ENCODE measurements at places on chromosomes 5 and 9.

DNA sequence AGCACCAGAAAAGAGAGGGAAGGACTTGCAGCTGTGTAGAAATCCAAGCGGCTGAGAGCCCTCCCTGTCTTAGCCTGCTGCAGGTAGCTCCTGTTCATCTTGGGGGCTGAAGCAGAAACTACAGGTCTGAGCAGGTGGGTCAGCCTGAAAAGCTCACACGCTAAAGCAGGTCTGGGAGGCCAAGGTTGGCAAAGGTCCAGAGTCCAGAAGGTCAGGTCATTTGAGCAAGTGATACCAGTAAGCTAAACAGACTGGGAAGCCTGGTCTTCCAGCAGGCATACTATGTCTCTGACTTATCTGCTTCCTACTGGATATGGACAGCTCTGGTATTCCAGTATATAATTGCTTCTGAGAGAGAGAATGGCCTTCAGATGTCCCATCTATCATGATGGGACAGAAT lies 26.2 kb downstream of the PTCD2 start:
- no peak for DNase-seq

- DNase-seq: no peak
Observed at GRCh38 chr5:127686424-127686823, 16.8 kb upstream of the CCDC192 start.

DNA sequence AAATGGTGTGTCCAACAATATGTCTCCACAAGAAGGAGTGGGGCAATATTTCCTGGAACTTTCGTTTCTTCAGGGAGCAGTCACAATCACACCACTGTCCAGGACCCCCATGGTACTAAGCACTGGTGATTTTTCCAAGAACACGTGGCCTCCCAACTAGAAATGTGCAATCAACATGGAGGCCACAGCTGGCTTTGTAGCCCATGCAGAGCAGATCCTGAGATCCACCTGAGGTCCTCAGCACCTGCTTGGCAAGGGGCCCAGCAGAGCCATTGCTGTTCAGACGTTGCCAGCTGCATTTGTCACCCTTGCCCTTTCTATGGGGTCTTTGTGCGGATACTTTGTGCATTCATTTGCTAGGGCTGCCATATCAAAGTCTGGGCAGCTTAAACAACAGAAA lies 334.5 kb upstream of the IRX4 start:
- DNase-seq: no peak

DNA sequence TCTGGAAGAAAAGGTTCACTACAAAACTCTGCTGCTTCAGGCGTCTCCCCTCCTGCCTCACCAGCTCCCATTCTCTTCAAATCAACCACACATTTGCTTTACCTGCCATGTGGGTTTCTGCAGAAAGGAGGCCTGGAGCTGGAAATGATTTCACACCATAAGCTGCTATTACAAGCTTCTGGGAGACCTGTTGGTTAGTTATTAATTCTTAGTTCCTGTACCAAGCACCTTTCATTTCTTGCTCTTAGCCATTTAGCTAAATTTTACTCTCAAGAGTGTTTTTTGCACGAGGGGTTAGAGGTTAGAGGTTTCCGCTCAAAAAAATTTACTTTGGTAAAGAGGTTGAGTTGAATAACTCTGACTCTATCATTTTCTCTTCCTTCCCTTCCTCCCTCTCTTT lies 70.3 kb downstream of the MAP1B start:
- no peak for DNase-seq

GRCh38 chr5:66356011-66356565 lies 212.0 kb downstream of the SREK1 start:
- DNase-seq: no peak

DNA sequence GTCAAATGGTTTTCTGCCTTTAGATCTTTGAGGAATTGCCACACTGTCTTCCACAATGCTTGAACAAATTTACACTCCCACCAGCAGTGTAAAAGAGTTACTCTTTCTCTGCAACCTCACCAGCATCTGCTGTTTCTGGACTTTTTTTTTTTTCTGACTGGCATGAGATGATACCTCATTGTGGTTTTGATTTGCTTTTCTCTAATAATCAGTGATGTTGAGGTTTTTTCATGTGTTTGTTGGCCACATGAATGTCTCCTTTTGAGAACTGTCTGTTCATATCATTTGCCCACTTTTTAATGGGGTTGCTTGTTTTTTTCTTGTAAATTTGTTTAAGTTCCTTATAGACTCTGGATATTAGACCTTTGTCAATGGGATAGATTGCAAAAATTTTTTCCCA lies 129.2 kb upstream of the PTGER4 start:
- DNase-seq: no peak

GRCh38 chr5:33468775-33469435 lies 28.1 kb downstream of the TARS1 start:
- DNase-seq: no peak

- DNase-seq: no peak
Observed at GRCh38 chr9:126230692-126231091, 95.9 kb upstream of the MVB12B start.

DNA sequence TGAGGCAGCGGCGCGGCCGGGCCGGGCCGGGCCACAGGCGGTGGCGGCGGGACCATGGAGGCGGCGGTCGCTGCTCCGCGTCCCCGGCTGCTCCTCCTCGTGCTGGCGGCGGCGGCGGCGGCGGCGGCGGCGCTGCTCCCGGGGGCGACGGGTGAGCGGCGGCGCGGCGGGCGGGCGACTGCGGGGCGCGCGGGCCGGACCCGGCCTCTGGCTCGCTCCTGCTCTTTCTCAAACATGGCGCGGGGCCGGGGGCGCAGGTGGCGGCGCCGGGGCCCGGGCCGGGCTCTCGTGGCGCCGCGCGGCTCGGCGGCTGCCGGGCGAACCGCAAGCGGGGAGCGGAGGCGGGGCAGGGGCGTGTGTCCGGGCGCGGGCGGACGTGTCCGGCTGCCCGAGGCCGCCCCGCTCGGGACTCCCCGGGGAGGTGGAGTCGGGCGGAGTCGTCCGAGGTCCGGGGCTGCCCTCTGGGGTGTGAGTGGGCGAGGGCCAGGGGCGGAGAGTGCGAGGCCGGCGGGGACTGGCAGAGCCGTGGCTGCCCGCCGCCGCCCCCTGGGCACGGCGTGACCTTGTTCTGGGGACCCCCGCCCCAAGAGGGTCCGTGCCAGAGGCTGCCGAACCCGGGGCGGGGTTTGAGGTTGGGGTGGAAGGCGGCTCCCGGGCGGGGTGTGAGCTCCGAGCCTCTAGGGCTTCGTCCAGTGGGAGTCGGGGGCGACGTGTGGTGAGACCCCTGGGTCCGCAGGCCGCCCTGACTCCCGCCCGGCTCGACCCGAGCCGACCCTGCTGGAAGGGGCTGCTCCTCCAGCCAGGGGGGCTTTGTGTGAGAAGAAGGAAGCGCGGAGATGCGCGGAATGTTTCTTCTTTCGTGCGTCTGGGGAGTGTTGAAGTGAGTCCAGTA lies 485 bp downstream of the TGFBR1 start:
- DNase-seq: peak; percentile 21

DNA sequence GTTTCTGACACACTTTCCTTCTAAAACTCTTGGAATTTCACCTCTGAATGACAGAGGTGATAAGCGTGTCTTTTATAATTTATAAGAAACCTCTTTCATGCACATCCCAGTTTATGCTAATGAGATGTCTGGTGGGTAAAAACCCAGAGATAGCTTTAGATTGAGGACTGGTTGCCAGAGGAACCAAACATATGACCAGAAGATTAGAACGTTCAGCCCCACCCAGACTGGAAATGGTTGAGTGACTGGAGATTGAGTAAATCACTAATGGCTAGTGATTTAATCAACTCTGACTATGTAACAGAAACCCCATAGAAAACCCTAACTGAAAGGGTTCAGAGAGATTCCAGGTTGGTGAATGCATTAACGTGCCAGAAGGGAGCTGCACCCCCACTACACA lies 69.2 kb downstream of the CDH18 start:
- no peak for DNase-seq

DNA sequence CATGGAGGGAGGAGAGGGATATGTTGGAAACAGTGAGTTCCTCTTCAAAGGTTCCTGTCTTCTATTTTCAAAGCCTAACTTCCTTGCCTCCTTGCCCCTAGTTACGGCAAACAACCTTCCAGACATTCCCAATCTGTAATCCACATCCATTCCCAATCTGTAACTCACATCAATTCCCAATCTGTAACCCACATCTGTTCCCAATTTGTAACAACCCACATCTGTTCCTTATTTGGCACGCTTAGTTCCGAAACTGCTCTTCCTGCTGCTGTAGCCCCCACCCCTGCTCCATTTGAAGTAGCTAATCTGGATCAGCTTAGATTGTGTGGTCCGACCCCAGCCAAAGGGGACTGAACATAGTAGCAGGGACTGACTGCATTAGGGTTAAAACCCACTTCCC lies 23.9 kb upstream of the IDNK start:
- no peak for DNase-seq

DNA sequence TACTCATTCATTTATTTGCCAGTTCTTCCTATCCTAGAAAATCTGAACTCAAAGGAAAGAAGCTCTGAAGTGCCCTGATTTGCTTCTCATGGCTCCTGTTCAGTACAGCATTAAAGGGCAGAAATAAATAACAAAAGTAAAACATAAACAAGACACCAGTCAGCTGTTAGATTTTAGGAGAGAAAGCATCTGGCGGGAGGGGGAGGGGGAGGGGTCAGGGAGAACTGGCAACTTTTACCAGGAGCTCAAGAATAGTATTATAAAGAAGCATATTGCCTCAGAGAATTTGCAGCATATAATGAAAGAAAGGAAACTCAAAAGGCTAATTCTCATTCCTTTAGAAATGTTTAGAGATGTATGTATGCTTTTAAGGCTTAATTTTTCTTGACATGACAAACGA lies 68.1 kb downstream of the SEMA6A start:
- no peak for DNase-seq

DNA sequence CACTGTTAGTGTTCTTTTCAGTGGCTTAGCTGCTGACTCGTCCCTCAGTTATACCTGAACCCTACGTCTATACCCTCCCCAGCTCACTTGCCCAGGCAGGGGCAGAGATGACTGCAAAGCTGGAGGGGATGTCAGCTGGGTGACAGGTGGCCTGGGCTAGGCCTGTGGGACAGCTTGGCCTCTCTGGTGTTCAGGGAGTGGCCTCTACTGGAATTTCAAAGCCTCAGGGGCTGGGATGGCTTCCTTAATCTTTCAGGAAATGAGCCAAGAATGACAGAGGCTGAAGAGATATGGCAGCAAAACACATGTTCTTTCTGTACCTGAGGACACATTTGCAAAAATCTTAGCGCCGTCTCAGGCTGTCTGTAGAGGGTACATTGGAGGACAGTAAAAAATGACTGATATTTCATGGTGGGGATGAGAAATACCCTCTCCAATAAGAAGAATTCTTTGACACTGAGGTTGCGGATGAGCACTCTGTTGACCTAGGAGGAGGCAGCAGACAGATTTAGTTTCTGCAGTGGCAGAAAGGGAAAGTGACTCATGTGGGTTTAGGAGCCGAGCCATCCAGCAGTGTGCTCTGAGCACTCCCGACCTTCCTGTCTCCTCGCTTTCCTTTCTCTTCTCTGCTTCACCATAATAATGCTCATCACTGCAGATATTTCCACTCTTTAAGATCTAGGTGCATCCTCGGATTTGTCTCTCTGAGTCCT lies 54.4 kb downstream of the ENTREP1 start:
- no peak for DNase-seq

DNA sequence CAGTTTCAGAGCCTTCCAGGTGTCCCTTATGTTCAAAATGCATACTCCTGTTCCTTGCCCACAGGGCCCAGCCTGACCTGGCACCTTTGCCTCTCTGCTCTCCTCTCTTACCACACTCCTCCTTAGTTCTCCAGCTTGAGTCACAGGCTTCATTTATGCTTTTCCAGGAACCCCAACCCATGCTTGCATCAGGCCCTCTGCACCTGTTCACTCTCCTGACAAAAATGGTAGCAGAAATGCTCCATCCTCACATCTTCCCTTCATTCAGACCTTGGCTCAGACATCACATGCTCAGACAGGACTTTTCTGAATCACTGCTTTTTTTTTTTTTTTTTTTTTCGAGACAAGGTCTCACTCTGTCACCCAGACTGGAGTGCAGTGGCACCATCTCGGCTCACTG lies 15.1 kb upstream of the RNF145 start:
- DNase-seq: no peak

GRCh38 chr5:34578962-34579361 lies 77.2 kb upstream of the RAI14 start:
- DNase-seq: no peak

DNA sequence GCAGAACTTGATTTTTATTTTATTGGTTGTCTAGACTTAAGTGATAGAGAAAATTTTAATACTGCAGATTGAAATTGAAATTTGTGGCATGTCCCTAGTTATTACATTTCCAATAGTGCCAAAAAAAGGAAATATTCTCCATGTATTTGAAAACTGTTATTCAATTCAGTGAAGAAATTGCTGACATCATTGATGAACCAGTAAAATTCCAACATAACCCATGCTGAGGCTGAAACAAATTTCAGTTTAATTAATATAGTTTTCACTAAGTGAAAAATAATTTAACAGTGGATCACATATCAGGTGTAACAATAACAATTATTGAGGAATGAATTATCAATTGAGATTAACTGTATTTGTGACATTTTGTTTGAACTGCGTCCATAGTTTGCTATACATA lies 38.7 kb downstream of the LURAP1L start:
- DNase-seq: no peak

- no peak for DNase-seq
Observed at GRCh38 chr9:88742905-88743304, 207.9 kb downstream of the NXNL2 start.

- DNase-seq: no peak
Observed at GRCh38 chr9:93223260-93224180, 39.6 kb downstream of the WNK2 start.

DNA sequence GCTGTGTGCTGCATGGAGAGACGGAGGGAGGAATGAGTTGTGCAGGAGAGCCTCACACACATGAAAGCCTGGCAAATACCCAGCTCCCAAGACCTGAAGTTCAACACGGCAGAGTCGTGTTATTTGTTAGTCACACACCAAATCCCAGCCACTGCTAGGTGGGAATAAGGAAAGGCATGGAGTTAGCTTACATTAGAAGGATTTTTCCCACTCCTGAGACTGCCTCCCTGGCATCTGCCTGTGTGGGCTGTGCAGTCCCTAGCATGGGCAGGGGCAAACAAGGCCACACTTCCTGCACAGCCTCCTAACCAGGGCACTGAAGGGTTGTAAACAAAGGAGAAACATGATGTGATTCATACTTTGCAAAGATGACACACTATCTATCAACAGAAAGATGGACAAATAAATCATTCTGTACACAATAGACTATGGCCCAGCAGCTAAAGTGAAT lies 306.8 kb downstream of the SPOCK1 start:
- no peak for DNase-seq

DNA sequence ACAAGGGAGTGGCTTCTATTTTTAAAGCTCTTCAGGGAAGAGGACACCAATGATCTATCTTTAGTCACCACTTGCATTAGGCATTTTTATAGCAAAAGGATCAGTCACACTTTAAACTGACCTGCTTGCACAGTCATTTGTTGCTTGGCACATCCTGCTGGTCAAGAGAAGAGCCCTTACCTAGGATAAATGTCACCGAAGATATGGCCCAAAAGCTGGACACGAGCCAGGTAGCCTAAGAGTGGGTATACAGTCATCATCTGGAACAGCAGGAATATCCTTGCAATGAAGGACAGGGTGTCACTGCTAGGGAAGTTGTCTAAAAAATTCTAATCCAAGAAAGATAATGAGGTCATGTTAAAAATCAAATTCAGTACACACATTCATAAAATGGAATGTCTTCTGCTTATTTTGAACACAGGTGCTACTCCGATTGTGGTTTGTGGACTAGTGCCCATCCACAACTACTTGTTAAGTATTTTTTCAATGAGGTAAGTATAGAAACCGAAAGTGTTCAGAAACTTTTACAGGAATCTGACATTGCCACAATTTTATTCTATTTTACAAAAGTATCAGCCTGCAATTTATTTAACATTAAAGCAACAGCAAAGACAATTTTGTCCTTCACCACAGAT lies 78.4 kb downstream of the SLC38A9 start:
- no peak for DNase-seq

GRCh38 chr5:180865981-180866695 lies 5.1 kb upstream of the ZFP62 start:
- DNase-seq: no peak

Measured in stimulated activated CD4-positive, alpha-beta T cell treated with anti-CD3 and anti-CD28 coated beads, Interleukin-4, amount 100 ng/mL, for 4 hours (primary cell).